NCI-H526 (cell line): ENCODE measurements at places on chromosomes 16 and 17.

- peak; percentile 93 for DNase-seq
These were observed at the start of gene PEX12 for GRCh38 chr17:35578197-35578928. Gene PEX12, minus strand, starts transcription at chr17:35578571. Its CDS starts 550 bp downstream, at chr17:35578021.

- no peak for DNase-seq
These were observed 53.8 kb downstream of the SYNRG start for GRCh38 chr17:37555386-37555785.

DNA sequence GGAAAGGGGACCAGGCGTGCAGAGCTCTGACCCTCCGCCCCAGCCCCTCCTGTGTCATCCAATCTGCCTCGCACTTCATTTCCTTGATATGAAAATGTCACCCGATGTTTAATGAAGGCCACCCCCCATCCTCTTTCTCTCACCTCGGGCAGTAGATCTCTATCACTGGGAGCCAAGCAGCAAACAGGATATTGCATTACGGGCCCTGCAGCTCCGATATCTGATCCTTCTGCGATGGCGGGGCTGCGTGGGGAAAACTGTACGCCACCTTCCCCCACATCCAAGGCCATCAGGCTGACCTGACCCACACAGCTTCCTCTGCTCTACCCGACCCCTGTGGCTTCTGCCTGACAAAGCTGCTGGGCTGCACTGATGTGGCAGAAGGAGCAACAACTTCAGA is 74.9 kb downstream of the DYNLRB2 start:
- no peak for DNase-seq

DNA sequence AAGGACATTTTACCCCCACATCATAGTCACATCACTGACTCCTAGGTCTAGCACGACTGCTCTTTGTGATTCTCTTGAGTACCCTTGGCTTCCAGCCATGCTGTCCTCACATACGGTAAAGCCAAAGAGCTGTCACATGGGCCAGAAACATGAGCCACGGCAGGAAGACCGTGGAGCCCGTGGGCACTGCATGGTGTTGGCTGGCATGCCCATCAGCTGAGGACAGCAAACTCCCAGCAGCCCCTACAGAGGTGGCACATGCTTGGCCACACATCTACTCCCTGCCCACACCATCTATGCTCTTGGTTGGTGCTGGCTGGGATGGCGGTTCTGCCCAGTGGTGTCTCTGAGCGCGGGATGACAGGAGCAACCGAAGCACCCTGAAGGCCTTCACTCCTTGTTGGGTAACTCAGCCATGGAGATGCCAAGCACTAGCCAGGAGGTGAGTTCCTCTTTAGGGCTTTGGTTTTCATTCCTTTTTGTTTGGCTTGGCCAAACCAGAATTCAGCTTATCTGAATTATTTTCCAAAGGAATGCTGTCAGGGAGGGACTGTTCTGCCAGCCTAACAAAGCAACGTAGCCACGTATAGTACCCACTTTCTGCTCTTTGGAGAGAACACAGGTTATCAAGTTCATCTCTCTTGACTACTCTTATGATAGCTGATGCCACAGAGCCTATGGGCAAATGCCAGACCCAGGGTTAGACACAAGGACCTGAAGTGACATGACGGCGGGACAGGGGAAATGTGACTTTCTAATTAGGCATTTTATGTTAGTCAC is 10.0 kb downstream of the TNFAIP1 start:
- no peak for DNase-seq

GRCh38 chr16:63617047-63617989 is 1504.5 kb downstream of the CDH11 start:
- DNase-seq, result peak; percentile 56

DNA sequence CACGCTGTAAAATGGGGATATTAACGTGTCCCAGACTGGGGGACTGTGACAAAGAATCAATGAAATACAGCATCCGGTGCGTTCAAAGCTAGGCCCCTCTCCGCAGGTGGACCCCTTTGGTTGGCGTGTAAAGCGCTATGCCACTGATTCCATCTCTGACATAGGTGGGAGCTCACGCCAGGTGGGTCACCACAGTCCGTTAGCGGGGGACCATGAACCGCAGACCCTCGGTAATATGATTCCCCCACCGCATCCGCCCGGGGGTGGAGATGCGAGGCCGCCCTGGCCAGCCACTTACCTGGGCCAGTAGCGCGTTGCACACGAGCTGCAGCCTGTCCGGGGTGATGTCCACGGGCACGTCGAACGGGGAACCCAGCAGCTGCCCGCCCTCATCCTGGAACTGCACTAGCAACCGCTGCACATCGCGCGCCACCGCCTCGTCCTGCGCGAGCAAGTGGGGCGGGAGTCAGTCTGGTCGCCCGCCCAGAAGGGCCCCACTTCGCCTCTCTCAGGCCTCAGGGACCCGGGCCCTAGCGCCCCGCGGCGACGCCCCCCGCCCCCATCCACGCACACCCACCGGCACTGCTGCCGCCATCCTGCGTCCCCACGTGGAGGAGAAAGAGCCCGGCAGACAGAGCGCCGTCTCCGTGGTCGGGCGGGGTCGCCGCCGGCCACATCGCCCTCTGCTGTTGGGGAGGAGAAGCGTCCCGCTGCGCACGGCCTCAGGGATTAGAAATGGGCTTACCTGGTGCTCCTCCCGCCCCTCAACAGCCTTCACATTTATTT is at the start of gene NLE1:
Gene NLE1 (minus strand): TSS at position 623 of the 786 bp plus-strand sequence. CDS start 28 bp downstream, at position 595.
- peak; percentile 85 for DNase-seq

DNA sequence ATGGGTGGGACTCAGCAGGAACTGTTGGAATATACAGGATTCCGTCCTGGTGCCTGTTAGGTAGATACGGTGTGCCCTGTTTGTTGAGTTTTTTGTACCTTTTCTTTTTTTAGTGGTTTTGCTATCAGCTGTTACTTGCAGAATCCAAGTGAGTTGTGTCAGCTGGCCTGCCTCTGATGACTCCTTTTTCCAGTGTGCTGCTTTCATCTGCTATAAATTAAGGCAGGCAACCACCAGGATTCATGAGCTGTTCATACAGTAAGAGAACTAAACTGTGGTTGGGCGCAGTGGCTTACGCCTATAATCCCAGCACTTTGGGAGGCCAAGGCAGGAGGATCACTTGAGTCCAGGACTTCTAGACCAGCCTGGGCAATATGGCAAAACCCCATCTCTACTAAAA is 79.9 kb downstream of the WNT3 start:
- no peak for DNase-seq

GRCh38 chr16:65059406-65059980 is 62.4 kb downstream of the CDH11 start:
- peak; percentile 38 for DNase-seq

GRCh38 chr17:35313875-35314409 is 59.5 kb downstream of the SLFN11 start:
- no peak for DNase-seq

- no peak for DNase-seq
These were observed 22.1 kb downstream of the MYO18A start for GRCh38 chr17:29158096-29158487.

DNA sequence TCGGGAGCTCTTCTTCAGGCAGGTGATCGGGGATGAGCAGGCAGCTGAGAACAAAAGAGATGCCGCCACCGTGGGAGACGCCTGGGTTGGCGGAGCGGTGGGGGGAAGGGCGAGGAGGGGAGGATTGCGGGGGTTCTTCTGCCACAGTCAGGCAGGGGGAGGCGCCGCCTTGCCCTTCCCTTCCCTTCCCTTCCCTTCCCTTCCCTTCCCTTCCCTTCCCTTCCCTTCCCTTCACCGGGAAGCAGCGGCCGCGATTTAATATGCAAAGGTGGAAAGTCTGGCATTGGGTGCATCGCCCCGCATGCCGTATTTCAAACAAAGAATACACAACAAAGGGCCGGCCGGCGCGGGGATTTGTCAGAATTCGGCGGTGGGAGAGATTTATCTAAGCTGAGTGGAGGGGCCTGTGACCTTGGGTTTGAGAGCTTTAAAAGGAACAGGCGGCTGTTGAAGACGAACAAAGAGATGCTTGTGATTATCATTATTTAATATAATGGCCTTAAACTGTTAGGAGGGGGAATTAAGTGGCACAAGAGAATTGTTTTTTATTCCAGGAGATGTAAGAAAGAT is 262.3 kb upstream of the TNRC6C start:
- peak; percentile 22 for DNase-seq

- peak; percentile 16 for DNase-seq
These were observed at the start of gene ADAP2 for GRCh38 chr17:30921544-30922196. Gene ADAP2, plus strand, starts transcription at chr17:30921945. Its CDS starts 70 bp downstream, at chr17:30922015.

- no peak for DNase-seq
These were observed 19.3 kb downstream of the IGFBP4 start for GRCh38 chr17:40462343-40463121.

- DNase-seq, result no peak
These were observed 19.8 kb upstream of the SLC39A11 start for GRCh38 chr17:73112246-73112645.

DNA sequence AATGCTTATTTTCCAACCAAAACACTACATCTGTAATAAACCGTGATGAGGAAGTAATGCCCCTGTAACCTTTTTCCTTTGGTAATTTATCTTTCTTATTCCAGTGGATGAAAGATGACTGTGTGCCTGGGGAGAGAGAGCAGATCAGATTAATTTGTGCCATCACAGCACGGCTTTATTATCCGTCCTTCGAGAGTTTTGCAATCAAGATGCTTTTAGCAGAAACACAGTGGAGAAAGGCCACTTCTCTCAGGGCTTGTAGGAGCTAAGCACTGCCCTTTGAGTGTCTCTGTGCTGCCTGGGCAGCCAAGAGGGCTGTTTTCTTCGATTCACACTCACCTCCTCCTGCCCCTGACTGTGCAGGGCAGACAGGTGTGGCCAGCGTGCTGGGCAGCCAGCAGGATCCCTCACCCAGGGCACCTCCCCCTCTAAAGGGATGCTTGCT is 190.2 kb downstream of the PRKCA start:
- DNase-seq, result no peak

GRCh38 chr17:64058621-64059020 is 38.2 kb upstream of the ICAM2 start:
- no peak for DNase-seq

DNA sequence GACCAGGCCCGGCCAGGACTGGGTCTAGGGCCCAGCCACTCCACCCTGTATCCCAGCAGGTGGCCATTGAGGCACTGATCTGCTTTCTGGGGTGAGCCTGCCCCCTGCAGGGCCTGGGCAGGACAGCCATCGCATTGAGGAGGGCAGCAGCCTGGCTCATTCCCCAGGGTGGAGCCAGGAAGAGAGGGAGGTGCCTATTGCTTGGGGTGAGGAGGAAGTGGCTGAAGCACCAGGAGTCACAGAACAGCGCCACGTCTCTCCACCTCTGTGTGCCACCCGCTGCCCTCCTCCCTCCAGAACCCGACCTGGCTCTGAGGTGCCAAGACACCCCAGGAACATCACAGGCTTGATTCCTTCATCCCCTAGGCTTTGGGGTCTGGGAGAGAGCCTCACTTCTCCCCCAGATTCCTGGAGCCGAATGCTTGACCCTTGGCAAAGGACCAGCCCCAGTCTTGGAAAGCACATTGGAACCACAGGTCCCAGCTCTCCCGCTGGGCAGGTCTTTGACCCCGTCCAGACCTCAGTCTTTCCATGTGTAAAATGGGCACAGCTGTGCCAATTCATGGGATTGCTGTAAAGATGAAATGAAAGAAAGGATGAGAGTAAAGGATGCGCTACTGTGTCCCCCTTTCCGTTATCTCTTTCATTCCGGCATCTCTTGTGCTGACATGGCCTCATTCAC is 7.2 kb upstream of the KRT36 start:
- peak; percentile 88 for DNase-seq

- DNase-seq, result peak; percentile 78
These were observed 7.5 kb upstream of the ARMC5 start for GRCh38 chr16:31451681-31452351.

GRCh38 chr16:47924950-47925349 is 230.8 kb downstream of the ABCC12 start:
- no peak for DNase-seq

- no peak for DNase-seq
These were observed 11.7 kb downstream of the ABAT start for GRCh38 chr16:8686031-8686621.

DNA sequence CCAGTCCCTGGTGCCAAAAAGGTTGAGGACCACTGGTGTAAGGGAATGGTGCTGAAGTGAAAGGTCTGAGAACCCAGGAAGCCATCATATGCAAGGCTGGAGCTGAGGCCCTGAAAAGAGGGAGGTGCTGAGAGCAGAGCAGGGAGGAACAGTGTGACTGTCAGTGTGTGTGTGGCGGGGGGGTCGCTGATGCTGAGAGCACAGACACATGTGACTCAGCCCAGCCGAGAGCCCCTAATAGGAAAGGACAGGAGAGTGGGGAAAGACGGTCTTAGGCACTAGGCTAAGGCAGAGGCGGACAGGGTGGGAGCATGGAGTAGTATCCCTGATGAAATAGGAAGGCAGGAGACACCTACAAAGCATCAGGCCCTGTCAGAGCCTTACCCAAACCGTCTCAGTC is 1.2 kb downstream of the B9D1 start:
- DNase-seq, result no peak

GRCh38 chr17:55452139-55452790 is 30.6 kb upstream of the MMD start:
- DNase-seq, result no peak

- no peak for DNase-seq
These were observed 78.3 kb downstream of the TANGO6 start for GRCh38 chr16:68921637-68922036.

GRCh38 chr16:5571446-5571845 is 473.9 kb upstream of the EEF2KMT start:
- no peak for DNase-seq

DNA sequence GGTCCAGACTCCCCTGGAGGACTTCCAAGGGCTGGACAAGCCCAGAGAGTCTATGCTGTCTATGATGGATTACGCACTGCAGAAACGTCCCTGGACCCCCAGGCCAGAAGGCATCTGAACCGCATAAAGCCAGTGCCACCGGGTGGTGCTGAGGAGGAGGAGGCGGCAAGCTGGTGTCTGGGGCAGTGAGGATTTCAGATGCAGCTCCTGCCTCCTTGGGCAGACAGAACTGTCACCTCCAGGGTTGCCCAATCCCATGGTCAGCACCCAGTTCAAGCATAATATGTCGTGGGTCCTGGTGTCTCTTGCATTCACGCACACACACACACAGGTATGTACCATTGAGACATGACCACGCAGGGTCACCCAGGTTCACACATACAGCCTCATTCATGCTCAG is 25.6 kb downstream of the RAP1GAP2 start:
- DNase-seq, result no peak

DNA sequence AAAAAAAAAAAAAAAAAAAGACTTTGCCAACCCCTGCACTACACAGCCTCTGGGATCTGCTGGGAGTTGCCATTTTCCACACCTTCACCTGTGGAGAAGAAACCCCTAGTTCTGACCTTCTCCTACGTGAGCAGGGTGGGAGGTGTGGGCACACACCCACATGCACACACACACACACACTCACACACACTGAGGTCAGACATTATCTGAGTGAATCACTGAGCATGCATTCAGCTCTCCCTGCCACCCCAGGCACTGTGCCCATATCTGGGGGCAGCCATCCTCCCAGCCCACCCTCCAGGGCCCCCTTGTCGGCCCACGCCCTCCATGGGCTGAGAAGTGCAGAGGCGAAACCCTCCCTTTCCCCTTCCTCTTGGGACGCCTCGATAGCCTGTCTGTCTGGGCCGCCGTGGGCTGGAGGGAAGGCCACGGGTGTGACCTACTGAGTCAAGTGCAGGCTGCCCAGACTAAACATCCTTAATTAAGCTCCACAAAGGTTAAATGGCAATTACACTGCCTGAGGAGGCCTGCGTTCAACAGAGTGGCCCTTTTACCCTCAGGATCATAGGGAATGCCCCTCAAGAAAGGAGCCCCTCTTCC is 143.8 kb downstream of the C16orf95 start:
- DNase-seq, result no peak

- no peak for DNase-seq
These were observed 11.7 kb downstream of the ERN1 start for GRCh38 chr17:64117981-64118979.

GRCh38 chr16:12120217-12120981 is 143.9 kb downstream of the SNX29 start:
- peak; percentile 65 for DNase-seq

- peak; percentile 22 for DNase-seq
These were observed 383.2 kb upstream of the CCL2 start for GRCh38 chr17:33871720-33872540.
